Stimulated activated CD4-positive, alpha-beta T cell treated with anti-CD3 and anti-CD28 coated beads, Interleukin-12 subunit alpha, Interleukin-12 subunit beta, amount 100 ng/mL, for 48 hours (primary cell): ENCODE measurements at places on chromosomes 1 and 21.

DNA sequence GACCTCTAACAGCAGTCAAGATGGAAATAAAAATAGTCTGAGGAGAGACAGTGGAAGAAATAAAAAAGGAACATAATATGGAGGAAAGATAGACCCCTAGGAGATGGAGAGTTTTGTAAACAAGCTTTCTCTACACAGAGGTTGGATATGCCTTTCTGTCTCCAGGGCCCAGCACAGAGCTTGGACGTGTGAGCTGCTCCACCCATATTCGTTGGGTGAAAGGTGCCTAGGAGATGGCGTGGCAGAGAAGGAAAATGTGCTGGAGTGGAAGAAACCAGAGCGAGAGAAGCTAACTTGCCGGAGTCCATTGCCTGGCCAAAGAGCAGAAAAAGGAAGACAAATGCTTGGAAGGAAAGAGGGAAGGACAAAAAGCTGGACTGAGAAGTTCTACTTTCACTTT, 78.3 kb upstream of the LMO4 start:
- DNase-seq: no peak

GRCh38 chr1:154767315-154768240, 102.5 kb downstream of the KCNN3 start:
- DNase-seq: no peak

DNA sequence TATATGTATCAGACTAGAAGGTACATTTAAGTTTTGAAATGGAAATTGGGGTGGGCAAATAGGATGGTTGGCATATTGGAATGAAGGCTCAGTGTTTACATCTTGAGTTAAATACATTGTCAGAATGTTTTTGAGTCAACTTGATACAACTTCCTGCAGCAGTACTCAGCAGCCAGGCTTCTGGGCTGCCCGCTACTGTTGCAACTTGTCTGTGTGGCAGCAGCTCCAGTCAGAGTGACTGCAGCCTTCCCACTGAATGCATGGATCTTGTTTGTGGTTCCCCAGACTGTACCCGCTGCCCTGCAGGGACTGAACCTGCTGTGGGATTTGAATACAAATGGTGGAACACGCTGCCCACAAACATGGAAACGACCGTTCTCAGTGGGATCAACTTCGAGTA, 24.9 kb upstream of the SARS1 start:
- no peak for DNase-seq

DNA sequence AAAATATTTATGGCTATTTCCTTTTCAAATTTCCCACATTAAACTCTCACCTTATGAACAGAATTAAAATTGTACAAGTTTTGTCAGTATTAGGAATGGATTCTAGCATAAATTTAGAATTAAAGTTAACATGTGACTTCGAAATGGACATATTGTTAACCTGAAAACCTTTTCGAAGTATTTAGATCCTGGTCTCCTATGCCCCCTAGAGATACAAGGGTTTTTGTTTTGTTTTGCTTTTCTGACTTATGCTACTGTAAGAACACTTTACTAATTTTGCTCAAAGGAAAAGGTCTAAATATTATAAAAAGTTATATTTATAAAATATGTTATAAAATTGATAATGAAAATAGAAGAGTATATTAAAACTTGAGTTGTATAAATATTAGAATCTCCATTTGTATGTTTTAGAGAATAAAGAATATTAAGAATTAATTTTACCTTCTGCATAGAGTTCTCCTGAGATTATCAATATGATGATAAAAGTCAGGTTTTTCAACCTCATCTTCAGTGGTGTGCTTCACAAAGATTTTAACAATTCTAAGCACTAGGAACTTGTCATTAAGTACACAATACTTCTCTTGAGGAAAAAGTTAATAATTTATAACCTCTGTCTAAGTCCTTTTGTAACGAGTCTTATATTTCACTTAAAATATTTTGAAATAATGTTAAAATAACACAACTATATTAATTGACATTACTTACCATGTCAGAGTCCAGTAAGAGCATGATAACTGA, at the start of gene F13B:
Gene F13B (minus strand): TSS at position 542 of the 738 bp plus-strand sequence. CDS start 37 bp downstream, at position 505.
- no peak for DNase-seq

DNA sequence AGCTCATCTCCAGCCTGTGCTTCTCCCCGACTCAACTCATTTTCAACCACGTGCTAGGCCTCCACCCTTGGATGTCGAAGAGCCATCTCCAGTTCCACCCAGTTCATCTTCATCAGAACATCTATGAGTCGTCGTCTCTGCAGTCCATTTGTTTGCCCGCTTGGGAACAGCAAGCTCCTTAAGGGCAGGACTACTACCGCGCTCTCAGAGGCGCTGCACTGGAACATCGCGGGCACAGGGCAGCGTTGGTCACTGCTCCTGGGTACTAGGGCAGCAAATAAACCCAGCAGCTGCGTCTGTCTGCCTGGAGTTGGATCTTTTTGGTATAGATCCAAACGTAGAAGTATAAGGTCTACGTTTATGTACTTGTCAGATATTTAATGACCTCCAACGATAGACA, 478 bp upstream of the PRDM2 start:
- DNase-seq: no peak

DNA sequence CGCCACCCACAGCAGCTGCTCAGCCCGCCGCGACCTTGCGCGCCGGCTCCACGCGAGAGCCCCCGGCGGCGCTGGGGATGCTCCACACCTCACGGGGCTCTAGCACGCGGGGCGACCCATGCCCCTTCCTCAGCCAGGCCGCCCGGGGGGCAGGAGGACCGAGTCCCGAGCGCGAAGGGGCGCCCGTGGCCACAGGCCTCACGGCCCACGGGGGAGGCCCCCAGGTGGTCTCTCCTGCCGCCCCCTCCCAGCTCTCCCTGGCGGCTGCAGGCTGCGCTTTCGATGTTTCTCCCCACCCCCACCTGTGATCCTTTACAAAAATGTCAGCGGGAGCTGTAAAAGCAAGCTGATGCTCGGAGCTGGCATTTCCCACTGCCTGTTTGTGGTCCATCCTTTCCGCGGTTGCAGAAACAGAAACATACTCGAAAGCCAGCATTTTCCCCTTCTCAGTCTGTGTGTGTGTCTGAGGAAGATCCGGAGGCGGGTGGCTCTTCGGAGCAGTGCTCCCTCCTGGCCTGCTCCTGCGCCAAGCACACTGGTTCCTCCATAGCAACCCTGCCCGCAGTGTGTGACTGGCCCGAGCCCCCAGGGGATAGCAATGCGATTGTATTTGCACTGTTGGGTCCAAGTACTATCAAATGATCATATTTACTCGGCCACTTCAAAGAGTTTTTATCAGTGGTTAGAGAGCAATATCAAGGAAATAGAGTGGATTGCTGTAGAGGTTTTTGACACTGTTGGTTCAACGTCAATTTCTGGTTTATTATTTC, 2.1 kb downstream of the KIF26B start:
- DNase-seq: peak; percentile 23

DNA sequence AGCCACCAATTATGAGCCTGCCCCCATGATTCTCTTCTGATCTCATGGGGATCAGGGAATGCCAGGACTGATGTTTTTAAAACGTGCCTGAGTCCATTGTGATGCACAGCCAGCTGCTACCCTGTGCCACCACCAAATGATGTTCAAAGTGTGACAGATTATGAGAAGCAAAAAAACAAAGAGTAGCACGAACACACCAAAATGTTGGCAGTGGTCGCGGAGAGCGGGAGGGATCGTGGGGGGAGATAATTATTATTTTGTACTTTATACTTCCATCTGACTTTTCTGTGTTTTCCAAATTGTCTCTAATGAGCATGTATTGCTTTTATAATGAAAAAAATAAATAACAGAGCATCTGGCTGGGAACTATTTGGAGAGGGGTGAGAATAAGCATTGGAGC, 50.5 kb downstream of the EPHB2 start:
- DNase-seq: no peak

DNA sequence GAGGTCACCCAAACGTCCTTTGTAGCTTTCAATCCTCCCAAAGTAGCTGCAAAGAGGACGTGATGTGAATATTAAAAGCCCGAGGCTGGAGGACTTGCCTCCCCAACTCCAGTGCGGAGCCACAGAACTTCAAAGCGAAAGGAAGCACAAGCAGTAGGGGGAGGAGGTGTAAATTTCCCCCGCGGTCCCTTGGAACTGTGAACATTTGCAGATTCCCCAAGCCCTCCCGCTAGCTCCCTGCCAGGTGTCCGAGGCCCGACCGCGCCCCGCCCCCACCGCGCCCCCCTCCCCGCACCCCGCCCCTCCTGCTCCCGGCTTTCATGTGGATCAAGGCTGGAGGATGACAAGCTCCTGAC, 41.5 kb upstream of the HAO2 start:
- DNase-seq: no peak

- DNase-seq: no peak
Observed at GRCh38 chr1:198845271-198845670, 206.4 kb downstream of the PTPRC start.

GRCh38 chr1:9037476-9038337, 11.5 kb upstream of the SLC2A7 start:
- DNase-seq: no peak

DNA sequence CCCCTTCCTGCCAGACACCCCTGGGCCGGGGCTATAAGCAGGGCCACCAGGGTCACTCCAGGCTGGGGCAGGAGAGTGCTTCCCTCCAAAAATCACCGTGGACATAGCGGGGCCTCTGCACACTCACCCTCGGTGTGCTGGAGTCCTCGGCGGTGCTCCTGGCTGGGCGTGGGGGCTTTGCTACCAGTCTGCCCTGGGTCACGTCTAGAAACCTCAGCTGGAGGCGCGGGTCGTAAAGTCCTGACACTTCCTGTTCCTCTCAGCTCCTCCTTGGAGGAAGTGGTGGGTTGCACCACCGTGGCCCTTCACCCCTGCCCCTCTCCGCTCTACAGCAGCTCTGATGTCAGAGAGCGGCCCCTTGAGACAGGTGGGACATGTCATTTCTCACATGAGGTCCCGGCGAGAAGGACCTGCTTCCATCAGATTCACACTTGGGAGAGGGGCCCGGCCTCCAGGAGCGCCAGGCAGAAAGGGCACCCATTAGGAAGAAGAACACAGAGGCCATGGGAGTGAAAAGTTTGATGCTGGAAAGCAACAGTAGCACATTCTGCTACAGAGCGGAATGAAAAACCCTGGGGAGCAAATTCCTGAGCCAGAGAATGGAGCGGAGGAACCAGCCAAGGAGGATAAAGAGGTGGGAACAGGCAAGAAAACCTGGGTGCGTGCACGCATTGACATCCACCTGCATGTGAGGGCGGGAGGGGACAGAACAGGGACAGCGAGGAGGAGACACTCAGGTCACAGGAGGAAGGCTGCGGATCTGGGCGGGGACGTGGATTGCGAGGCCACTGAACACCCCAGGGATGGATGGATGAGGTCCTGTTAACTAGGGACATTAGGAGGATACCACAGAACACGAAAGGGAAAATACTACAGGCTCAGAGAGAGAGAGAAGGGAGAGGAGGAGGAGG, at the start of gene ITGB2:
Gene ITGB2 (minus strand): TSS at position 206 of the 911 bp plus-strand sequence. CDS start 10,117 bp downstream, outside the sequence.
- DNase-seq: peak; percentile 57

GRCh38 chr1:10629091-10629815, 154.5 kb downstream of the PEX14 start:
- DNase-seq: no peak

- DNase-seq: no peak
Observed at GRCh38 chr1:94542088-94542870, 720 bp upstream of the F3 start.

GRCh38 chr1:196366817-196367495, 241.3 kb downstream of the KCNT2 start:
- DNase-seq: no peak

DNA sequence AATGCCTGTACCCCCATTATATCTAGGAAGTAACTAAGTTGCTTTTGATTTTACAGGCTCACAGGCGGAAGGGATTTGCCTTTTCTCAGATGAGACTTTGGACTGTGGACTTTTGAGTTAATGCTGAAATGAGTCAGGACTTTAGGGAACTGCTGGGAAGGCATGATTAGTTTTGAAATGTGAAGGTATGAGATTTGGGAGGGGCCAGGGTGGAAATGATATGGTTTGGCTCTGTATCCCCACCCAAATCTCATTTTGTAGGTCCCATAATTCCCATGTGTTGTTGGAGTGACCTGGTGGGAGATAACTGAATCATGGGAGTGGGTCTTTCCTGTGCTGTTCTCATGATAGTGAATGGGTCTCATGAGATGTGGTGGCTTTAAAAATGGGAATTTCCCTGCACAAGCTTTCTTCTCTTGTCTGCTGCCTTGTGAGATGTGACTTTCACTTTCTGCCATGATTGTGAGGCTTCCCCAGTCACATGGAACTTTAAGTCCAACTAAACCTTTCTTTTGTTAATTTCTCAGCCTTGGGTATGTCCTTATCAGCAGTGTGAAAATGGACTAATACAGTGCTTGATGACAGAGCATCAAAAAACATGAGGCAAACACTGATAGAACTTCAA, 1119.5 kb downstream of the PLA2G4A start:
- DNase-seq: no peak

GRCh38 chr1:51653127-51653526, 36.2 kb downstream of the OSBPL9 start:
- DNase-seq: no peak

DNA sequence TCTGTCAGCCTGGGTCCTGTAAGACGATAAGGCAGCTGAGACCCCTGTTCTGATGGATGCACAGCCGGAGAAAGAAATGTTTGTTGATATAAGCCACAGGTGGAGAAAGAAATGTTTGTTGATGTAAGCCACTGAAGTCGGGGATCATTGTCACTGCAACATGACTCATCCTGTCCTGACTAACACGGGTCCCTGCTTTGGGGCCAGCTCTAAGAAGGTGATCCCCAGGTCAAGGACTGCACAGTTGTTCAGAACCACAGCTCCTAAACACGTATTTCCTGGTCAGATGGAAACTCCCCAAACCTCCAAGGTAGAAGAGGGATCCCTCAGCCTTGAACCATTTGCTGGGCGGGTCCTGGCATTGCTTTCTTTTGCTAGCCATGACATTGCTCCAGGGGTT, 86.4 kb upstream of the IGSF21 start:
- no peak for DNase-seq

DNA sequence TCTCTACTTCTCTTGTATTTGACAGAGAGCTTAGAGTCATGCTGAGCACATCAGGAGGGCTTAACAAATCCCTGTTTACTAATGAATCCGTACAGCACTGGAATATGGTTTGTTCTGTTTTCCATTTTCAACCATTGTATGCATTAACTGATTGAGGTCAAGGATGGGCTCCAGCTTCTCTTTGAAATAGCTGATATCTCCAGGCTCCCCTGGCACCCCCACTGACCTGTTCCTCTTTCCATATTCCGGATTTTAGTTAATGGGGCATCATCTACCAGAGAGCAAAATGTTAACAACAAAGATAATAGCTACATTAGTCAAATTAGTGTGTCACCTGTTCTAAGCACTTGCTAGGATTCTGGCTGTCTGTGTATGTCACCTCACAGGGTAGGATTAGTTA, 57.6 kb downstream of the NENF start:
- no peak for DNase-seq

- no peak for DNase-seq
Observed at GRCh38 chr1:174819596-174819995, 180.2 kb upstream of the CACYBP start.

DNA sequence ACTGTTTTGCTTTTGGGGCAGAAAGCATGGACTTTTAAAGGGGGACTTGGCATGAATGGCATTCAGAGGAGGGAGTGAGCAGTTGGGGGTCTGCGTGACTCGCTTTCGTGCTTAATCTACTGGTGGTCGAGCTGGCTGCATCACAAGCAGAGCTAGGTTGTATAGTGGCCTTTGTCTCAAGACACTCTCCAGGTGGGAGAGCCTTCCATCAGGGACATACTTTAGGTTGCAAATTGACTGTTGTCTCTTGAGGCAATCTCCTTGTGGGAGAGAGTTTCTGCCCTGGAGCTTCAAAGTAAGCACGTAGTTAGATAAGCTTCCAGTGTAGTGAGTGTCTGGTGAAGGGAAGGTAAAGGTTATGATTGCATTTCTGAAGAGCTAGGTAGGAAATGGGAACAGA, 93.9 kb downstream of the C1orf21 start:
- no peak for DNase-seq
